Natural killer cell (primary cell): ENCODE measurements at places on chromosomes 16 and 17. TPM values are rescaled to one million over a fixed set of nuclear protein-coding genes. Genes with fewer than 3 reads are reported as not detected.

DNA sequence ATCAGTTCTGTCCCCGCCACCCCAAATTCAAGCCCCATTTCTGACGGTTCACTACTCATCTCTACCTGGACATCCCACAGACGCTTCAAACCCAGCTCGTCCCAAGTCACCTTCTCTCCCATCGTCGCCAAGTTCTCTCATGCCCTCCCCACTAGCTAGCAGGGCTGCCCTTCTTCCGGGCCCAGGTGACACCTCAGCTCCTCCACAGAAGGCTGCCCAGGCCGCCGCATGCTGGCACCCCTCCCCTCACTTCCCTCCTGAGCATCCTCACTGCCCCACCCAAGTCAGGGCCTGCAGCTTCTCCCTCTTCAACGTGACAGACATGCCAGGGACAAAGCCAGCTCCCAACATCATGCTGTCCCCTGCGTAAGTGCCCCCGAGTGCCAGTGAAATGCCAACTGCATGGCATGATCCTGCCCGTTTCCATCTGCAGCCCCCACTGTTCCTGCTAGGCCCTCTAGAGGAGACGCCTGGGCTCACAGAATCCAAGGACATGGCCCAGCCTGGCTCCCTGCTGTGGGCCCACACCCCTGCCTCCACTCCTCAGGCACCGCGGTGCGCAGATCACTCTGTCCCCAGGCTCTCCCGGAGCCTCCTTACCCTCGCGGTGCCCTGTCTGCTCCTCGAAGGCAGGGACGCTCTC lies 5.9 kb downstream of the CYB561 start:
- no peak for DNase-seq

DNA sequence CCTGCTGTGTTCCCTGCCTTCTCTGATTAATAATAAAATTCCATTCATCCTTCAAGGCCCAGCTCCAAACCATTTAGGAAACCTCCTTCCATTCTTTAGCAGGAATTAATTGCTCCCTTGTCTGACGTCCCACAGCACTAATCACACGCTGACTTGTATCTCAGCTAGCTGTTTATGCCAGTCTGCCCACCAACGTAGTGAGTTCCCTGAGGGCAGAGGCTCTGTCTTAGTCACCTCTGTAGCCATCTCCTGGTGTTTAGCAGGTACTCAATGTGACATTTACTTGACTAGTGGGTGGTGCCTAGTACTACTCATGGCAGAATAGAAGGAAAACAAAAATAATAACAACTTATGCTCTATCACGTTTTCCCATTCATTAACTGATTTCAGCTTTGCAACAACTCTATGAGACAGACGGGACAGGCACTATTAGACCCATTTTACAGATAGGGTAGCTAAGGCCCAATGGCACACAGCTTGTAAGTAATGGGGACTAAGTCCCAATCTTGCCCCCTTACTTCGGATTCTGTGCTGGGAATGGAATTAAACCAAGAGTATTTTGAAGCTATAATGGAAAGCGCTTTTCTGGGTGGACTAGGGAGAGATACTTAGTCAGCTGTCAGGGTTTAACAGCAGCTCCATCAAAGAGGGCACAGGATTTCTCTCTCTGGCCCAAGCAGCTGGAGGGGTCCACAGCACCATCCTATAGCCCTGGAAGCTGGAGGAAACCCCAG lies 931 bp upstream of the WIPF2 start:
- DNase-seq = no peak

DNA sequence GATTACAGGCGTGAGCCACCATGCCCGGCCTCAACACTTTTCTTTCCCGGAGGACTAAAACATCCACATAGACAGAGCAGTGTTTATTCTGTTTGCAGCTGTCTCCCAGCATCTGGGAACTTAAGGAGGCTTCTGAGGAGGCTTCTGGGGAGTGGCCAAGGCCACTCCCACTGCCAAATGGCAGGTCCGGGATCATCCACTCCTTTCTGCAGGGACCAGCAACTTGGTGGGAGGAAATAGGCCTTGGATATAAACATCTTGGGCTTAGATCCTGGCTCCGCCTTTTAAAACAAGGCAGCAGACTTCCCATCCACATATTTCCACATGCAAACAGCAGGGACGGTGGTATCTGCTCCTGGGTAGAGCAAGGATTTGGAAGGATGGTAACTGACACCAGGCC lies 14.1 kb upstream of the SPATA32 start:
- DNase-seq = no peak

Gene KRT9
- total RNA-seq = not detected

- no peak for DNase-seq
Observed at GRCh38 chr16:63714876-63715275, 1407.0 kb downstream of the CDH11 start.

DNA sequence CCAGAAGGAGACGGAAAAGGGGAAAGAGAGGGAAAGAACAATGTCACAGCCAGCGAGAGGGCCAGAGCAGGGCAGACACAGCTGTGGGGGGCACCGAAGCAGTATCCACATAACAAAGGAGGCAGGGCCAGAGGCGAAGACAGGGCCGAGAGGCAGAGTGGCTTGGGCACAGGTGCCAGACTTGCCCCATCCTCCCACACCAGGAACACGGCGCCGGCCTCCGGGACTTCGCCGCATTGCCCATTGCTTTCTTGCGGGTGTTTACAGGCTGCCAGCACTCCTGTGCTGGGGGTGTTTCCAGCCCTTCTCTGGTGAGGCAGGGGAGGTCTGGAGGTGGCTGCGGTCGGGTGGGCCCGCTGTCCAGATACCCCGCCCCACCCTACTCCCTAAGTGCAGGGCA lies 78.0 kb downstream of the ENGASE start:
- DNase-seq = no peak

- no peak for DNase-seq
Observed at GRCh38 chr16:49620869-49621240, 235.1 kb downstream of the ZNF423 start.

Gene SPIRE2
- 6.5 TPM for total RNA-seq

DNA sequence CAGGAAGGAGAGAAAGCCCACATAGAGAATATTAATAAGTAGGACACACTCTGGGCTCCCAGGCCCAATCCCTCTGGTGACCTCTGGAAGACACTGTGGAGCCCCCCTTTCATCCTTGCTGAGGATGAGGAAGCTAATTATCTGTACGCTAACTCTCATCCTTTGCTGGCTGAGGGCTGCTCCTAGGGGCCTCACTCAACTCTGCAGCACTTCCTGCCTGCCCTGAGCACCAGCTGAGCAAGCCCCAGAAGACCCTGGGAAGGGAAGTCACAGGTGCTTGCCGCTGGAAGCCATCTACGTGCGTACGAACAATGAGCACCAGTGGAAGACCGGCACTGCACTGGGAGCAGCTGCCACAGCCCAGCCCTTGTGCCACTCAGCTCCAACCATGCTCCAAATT lies 145.8 kb upstream of the CDH5 start:
- no peak for DNase-seq

Gene RRAD
- total RNA-seq = 1.8 TPM
